ENCODE measurements at places on chromosomes 4 and X.

- no peak for DNase-seq
Observed at GRCh38 chr4:178427663-178428062, 985.4 kb upstream of the AGA start.

DNA sequence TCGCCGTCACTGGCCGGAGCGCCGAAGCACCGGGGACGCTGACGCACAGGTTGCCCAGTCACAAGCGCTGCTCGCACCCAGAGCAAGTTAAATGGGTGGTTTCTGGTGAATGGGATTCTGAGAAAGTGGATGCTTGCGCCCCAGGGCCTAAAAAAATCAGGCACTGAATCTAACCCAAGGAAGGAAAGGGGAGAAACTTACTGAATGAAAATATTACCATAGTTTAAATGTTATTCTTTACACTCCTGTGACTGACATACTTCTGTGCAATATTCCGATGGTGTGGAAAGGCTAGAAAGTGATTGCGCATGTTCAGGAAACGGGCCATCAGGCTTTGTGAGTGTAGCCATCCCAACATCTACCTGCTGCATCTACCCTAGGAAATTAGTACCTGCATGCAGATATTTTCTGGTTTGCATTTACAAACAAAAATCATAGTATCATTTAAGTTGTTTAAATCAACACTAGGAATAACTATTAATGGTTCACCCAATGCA, 838 bp upstream of the ABCG2 start:
- no peak for DNase-seq

DNA sequence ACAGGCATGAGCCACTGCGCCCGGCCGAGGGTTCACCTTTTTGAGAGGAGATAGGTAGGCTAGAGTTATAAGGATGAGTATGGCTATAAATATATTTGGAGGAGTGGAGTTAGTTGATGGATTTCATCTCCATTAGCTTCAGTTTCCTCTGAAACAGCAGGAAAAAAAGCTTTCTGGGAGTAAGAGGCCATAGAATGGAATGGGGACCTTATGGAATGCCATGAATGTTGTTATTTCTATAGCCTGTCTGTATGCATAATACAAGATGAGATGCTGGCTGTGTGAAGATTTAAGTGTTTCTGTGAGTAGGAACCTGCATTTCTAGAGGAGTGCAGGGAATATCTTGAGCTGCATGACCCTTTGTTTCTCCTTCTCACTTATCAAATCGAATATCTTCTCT, 114.9 kb upstream of the ARX start:
- DNase-seq = no peak

- DNase-seq = no peak
Observed at GRCh38 chrX:46814966-46815365, 21.9 kb upstream of the RP2 start.

DNA sequence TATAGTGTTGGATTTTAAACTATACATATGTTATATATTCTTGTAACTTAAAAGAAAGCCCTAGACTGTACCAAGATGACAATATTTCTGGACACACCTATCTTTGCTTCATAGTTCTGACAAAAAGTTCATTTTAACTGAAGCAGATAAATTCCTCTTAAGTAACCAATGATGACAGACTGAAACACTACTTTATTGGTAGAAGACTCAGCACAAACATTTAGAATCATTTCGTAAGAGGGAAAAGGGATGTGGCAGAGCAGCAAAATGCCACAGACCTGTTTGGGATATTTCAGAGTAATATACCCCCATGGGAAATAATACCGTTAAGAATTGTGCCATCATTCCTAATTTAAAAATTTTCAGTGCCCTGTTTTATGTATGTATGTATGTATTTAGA, 56.2 kb downstream of the APOO start:
- no peak for DNase-seq

DNA sequence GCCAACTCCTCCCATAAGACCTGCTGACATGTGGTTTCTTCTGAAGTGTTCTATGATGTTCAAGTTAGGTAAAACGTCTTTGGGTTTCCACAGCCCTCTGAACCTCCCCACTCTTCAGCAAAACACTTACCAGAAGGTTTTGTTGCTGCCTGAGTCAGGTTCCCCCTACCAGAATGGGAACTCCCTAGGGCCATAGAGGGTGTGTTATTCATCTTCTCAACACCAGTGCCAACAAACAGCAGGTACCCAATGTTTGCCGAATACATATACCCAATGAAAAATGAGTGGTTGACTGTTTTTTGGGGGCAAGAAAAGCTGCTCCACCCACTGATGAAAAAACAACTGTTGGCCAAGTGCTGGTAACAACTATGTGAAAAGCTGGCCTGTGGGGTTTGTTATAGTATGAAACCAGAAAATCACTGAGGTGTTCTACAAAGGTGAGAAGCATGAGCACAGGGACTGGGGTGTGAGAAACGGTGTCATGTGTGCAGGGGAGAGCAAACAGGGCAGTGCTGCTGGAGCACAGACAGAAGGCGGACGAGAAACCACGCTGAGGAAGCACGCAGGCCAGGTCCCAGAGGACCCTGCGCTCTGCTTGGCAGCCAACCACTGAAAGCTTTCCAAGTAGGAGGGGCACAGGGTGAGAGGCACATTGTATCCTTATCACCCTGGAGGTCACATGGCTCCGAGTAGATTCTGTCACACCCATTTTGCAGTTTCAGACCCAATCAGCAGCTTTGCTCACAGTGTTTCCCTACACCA, 28.8 kb downstream of the ATP8A1 start:
- DNase-seq = no peak

DNA sequence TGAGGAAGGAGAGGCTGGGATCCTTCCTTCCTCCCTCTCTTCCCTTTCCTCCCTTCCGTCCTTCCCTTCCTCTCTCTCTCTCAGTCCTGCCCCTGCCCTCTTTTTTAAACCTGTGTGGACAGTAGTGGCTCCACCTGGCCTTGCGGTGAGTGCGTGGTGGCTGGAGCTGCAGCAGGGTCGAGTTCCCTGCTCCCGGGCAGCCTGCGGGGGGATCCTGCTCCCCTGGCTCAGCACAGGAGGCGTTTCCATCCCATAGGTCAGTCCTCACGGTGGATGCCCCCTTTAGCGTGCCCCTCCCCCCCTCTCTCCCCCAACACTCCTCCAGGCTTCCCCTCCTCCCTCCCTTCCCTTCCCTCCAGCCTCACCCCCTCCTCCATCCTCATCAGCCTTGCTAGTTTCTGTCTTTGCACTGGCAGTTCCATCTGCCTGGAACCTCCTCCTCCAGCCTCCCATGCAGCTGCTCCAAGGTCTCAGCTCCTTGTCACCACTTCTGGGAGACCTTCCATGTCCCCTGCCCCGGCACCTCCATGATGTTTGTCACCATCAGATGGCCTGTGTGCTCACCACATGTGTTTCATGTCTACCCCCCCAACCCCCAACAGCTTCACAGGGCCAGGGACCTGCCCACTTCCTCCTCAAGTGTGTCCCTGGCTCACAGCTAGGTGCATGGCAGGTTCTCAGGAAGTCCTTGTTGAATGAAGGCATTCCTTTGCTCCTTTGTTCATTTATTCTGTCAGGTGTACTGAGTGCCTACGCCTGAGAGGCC, 68.4 kb downstream of the PSAPL1 start:
- DNase-seq = no peak

- DNase-seq = no peak
Observed at GRCh38 chr4:113447769-113448168, 313.8 kb downstream of the CAMK2D start.

- no peak for DNase-seq
Observed at GRCh38 chr4:101122019-101122418, 225.3 kb downstream of the PPP3CA start.

GRCh38 chr4:111678479-111678878, 466.8 kb upstream of the FAM241A start:
- no peak for DNase-seq

DNA sequence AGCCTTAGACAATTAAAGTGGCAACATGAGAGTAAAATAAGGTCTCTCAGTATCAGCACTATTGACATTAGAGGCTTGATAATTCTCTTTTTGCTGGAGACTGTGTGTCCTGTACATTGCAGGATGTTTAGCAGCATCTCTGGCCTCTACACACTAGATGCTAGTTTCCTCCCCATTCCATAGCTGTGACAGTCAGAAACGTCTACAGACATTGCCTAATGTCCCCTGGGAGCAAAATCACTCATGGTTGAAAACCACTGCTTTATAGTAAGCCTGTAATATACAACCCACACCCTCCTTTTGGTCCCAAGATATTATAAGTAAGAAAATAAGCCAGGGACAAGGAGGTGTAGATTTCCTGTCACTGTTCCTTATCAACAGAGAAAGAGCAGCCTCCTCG, 166.0 kb downstream of the FRMPD4 start:
- no peak for DNase-seq

- DNase-seq = no peak
Observed at GRCh38 chr4:1296324-1297022, 6.8 kb downstream of the MAEA start.

DNA sequence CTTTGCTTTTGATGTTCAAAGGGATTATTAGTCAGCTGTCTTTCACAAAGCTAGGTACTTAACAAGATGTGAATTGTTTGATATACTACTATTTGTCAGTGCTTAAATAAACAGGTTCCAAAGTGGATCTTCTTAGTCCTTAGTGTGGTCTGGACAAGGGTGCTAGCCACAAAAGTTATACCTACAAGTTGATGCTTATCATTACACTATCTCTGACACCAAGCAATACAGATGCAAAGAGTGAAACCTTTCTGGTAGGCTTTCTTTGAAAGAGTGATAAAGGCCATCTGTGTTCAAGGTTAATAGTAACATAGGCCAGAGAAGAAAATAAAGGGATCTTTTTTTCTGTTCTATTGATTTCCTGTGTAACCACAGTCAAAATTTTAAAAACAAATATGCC, 12.2 kb upstream of the RBPJ start:
- DNase-seq = no peak

GRCh38 chr4:113837397-113837796, 75.9 kb upstream of the CAMK2D start:
- no peak for DNase-seq

GRCh38 chr4:40820101-40820500, 70.3 kb downstream of the NSUN7 start:
- DNase-seq = no peak

DNA sequence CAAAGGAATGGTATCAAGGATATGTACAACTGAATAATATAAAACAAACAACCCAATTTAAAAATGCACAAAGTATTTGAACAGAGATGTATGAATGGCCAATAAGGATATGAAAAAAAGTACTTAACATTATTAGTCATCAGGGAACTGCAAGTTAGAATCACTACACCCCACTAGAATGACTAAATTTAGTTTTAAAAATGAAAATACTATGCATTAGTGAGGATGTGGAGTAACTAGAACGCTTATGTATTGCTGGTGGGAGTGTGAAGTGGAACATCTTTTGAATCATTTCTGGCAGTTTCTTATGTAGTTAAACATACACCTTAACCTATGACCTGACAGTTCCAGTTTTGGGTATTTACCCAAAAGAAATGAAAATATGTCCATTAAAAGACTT, 13.0 kb upstream of the SLC16A2 start:
- DNase-seq = no peak
